ENCODE measurements at places on chromosomes 12 and 14. TPM values are rescaled to one million over a fixed set of nuclear protein-coding genes. Genes with fewer than 3 reads are reported as not detected.

GRCh38 chr12:62861586-62861985 is 73.4 kb downstream of the PPM1H start:
- no peak for DNase-seq

The LRRC43 gene
- total RNA-seq, result 1.4 TPM

DNA sequence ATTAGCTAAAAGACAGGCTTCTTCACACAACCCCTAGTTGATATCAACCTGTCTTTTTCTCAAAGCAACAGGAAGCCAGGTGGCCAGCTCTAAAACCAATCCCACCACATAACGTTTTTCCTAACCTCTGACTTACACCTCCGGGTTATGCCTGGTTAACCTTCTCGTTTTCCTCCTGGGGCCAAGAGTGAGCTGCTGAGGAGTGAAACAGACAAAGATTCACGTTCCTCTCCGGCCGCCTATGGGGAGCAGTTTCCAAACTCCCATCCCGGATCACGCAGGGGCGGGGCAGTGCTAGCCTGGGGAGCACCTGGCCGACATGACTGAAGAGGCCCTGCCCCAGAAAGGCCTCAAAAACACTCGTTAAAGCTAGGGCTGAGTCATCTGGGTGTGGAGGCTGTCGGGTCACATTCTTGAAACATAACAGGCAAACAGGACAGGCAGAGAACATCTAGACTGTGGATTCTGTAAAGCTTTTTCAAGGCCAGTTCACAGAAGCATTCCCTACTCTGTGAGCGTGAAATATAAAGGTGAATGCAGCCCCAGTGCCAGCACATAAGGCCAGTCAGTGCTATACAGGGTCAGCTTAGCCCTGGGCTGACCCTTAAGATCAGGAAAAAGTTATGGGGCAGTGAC is 25.9 kb upstream of the LGALS3 start:
- DNase-seq, result peak; percentile 34

- DNase-seq, result no peak
These were observed 18.7 kb upstream of the FBRSL1 start for GRCh38 chr12:132471011-132471857.

DNA sequence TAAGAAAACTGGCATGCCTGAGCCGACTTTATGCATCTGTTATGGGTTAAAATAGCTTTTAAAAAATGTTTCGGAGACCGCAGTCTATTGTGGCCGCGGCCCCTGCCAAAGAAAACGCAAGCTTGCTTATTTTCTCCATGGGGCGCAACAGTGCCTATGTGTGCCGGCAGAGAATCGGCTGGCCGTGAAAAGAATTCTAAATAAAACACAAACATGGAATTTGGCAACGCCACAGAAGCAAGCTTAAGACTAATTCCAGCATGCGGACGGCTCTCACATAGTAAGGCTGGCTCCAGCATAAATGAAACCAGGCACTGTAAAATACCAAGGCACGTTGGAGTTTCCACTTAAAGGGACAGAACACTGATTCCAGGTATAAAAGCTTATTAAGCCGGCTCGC is 56.7 kb downstream of the BCL11B start:
- DNase-seq, result no peak

The NCOR2 gene
- total RNA-seq, result 295 TPM

The TFCP2 gene
- total RNA-seq, result 17.0 TPM

The IL22 gene
- not detected for total RNA-seq

DNA sequence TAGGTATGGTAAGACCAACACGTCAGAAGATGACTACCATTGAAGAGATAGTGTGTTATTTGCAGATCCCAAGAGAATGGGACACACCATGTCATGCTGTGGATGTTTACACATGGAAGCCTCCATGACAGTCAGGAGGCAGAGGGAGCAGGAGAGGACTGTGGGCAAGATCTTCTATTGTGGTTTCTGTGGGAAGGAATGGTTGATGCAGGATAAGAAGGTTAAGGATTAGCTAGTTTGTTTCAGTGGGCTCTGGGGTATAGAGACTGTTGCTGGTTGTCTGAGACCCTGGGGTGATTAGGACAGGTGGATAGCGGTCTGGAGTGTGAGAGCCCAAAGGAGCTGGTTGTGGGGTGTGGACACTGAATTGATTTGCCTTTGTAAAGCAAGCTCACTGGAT is 23.3 kb downstream of the TAS2R7 start:
- DNase-seq, result no peak

DNA sequence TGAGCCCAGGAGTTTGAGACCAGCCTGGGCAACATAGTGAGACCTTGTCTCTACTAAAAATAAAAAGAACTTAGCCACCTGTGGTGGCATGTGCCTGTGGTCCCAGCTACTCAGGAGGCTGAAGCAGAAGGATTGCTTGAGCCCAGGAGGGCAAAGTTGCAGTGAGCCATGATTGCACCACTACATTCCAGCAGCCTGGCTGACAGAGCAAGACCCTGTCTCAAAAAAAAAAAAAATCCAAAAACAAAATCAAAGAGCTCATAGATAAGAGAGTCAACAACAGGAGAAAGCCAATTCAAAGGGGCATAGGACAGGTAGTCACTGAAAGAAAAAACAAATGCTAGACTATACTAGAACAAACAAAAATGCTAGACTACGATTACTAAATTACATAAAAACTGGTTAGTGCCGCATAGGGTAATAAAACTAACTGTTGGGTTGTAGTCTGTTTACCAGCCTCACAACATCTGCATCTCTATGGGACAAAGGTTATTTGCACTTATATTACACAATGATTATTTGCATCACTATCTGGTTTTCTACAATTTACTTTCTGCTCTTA is 16.6 kb upstream of the EEA1 start:
- DNase-seq, result no peak

The GDF3 gene
- total RNA-seq, result 0.53 TPM

DNA sequence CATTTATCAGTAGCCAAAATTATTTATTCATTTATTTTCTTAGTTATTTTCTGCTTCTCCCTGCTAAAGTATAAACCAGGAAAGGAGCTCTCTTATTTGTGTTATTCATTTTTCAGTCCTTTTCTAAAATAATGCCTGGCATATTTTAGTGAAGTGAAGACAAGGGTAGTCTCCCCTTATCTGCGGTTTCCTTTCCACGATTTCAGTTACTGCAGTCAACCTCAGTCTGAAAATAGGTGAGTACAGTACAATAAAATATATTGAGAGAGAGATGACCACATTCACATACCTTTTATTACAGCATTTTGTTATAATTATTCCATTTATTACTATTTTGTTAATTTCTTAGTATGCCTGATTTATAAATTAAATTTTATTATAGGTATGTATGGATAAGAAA is 57.6 kb downstream of the GPR137C start:
- no peak for DNase-seq

DNA sequence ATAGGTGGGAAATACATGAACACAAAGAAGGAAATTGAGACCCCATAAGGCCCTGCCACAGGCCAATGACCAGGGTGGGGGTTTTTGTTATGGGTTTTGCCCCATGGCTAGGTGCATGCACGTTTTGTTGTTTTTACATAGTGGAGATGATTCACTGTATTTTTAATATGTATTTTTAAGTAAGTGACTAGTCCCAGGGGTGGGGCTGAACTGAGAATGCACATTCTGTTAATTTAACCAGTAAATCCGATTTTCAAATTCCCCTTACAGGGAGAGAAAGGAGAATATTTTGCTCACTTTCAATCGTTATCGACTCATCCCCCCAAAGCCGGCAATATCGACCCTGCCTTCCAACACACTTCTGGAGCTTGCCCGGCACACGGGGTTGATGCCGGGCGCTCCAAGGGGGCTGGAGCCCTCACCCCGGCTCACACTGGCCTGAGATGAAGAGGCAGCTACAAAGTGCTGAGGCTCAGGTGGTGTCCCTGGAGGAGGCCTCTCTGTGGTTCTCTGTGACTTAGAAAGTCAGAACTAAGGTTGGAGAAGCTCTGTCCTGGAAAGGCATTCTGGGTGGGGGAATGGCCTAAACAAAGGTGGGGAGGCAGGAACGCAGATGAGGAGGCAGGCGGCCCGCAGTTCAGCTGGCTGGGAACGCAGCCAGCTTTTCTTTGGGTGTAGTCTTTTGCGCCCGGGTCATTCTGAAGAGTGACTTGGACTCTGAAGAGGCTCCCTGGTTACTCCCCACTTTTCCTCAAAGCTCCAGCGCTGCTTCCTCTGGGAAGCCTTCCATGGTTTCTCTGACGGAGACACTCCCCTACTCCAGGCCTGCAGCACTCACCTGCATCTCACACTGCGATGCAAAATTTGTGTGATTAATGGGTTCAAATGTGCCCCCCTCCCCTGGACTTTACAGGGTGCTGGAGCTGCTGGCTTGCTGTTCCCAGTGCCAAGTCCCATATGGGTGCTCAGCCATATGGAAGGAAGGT is 50.7 kb upstream of the DLK1 start:
- no peak for DNase-seq

- DNase-seq, result no peak
These were observed 29.1 kb downstream of the SH2B3 start for GRCh38 chr12:111434680-111435338.

- no peak for DNase-seq
These were observed 13.5 kb upstream of the EML1 start for GRCh38 chr14:99779751-99780150.

- DNase-seq, result no peak
These were observed 143.2 kb downstream of the PIWIL1 start for GRCh38 chr12:130480887-130481286.

The BCL11B gene
- not detected for total RNA-seq

- no peak for DNase-seq
These were observed 161.7 kb upstream of the EEA1 start for GRCh38 chr12:93090731-93091172.

The COL2A1 gene
- total RNA-seq, result not detected

GRCh38 chr12:122458105-122459035 is 35.9 kb upstream of the CLIP1 start:
- no peak for DNase-seq

- no peak for DNase-seq
These were observed 58.1 kb downstream of the STAB2 start for GRCh38 chr12:103645202-103645601.

The ZNF740 gene
- 10.9 TPM for total RNA-seq

The RIMBP2 gene
- total RNA-seq, result not detected

The CEP170B gene
- total RNA-seq, result 27.5 TPM

The RERG gene
- not detected for total RNA-seq

GRCh38 chr14:42378880-42379279 is 772.2 kb downstream of the LRFN5 start:
- no peak for DNase-seq

DNA sequence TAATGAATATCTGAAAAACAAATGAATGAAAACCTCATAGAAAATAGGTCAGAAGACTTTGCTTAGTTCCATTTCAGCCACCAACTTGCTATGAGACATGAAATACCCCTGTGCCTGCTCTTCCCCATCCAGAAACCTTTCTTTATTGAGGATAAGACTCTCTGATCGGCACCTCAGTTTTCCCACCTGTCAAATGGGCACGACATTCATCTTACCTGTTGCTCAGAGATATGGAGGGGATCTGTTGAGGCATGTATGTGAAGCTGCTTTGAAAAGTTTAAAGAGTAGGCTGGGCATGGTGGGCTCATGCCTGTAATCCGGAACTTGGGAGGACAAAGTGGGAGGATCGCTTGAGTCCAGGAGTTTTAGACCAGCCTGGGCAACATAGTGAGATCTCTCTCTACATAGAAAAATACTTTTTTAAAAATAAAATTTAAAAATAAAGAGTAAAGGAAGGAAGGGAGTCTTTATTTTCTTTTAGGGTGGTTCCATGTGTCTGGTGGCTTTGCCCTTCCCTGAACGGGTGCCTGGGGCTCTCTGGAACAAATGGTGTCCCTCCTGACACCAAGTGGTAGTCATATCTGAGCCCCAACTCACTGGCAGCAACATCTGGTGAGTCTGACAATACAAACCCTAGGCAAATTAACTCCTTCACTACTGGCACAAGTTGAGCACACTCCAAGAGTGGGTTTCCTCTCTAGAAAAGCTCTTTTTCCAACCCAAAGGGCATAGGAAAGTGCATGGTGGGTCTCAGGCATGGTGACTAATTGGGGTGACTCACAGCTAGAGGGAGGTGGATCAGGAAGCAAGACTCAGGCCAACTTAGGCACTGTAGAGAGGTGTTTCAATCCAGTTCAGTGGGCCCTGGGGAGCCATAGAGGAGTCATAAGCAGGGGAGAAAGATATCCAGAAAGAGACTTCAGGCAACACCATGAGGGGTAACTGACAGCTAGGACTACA is 42.1 kb downstream of the MAP1LC3B2 start:
- DNase-seq, result no peak

The SLC24A4 gene
- total RNA-seq, result 0.18 TPM

Data from glomerular endothelial cell (primary cell).